Eye (tissue), 1 donor: ENCODE measurements at places on chromosomes 1 and 21.
A peak's percentile ranks its signal among the peaks of the same experiment; 100 is the strongest.

DNA sequence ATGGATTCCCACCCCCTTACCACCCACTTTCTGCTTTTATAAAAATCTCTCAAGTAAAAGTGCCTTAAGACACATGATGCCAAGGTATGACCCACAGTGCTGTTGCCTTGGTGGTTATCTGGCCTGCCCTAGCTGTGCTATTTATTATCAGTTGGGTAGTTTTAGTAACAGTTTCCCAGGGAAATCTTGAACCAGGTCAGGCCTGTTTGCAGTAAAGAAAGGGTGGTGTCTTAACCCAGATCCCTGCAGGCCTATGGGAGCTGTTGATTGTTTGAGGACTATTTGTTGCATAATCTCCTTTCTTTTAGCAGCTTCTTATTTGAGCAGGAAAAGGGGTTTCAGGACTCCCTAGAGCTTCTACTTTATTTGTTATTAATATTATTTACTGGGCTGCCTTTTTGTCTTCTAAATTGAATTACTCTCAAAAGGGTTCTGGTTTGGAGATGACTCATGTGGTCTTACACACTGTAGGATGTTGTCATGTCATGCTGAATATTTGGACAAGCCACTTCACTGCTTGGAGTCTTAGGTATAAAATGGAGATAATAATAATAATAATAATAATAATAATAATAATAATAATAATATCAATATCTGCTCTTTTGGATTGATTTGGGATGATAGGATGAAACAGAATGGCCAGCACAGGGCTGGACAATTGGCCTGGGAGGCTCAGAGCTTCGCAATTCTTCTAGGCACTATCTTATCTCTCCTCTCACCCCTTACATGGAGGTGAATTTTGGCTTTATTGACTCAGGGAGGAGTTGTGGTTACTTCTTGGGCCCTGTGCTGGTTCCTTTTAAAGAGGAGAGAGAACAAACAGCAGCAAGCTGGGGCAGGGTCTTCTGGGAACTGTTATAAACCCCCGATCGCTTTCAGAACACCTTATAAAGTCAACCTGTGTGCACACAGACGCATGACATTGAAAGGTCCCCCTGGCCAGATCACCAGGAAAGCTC lies 252.1 kb downstream of the PRDM2 start:
- no peak for DNase-seq

- peak; percentile 51 for DNase-seq
Measured at GRCh38 chr1:29504196-29504595, 267.9 kb downstream of the PTPRU start.

DNA sequence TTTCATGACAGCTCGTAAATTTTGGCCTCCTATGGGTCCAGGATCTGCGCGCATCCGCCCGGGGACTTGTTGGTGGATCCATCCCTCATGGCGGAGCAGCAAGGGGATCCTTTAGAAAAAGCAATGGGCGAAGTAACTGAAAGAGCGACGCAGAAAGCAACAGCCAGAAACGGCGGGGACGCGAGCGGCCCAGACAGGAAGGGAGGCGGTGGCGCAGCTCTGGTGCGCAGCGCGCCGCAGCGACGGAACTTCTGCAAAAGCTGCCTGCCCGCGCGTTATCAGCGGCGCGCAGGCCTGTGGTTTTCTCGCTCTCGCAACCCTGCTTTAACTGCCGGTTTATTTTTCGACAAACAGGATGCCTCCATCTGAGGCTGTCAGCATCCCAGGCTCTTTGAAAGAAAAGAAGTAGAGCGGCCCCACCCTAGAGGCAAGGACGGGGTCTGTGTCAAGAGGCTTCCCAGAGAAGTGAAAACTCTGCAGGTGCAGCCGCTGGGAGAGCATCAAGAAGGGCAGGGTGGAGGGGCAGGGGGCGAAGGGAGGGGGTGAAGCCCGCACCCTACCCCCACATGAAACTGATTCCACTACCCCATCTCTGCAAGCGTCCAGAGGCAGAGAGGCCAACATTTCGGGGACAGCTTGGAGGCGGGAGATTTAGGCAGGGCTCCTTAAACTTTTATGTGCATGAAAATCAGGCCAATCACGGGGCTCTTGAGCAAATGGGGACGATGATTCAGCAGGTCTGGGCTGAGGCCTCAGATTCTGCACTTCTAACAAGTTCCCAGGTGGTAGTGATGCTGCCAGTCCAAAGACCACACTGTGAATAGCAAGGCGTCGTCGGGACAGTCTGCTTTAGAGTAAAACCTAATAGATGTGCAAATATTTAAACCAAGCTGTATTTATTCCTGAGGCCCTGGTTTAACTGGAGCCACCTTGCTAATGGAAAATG lies 22.2 kb downstream of the RUNX1 start:
- DNase-seq, result peak; percentile 69

DNA sequence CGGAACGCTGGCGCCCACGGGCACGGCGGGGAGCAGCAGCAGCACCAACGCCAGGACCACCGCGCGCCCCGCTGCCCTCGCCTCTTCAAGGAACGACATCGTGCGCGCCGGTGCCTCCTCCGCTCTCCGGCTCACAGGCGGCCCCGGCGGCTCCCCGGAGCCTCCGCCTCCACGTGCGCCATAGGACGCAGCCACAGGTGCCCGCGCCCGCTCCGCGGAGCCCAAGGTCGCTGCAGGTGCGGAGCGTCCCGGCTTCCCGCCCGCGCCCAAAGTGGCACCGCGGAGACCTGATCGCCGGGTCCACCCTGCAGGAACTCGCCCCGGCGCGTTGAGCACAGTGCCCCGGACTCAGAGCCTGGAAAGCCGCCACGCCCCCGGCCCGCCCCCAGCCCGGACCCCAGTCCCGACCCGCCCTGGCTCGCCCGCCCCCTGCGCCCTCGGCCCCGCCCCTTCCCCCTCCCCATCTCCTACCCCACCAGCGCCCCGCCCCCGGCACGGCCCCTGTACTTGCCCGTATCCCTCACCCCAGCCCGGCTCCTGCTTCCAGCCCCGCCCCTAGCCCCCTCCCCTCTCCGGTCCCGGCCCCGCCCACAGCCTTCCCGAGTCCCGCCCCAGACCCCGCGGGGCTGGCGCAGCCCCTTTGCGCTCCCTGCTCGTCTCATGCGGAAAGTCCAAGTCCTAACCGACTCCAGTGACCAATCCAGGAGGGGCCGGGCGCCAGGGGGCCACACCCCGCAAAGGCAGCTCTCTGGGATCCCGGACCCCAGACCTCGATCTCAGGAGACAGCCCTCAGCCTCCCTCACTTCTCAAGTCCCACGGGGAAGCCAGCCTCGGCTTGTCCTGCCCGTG lies at the start of gene MEGF6:
MEGF6 (minus strand) TSS at position 339 of the 850 bp plus-strand sequence; CDS start at position 99, 240 bp downstream.
- DNase-seq, result peak; percentile 93

- DNase-seq, result no peak
Measured at GRCh38 chr1:221085701-221086375, 206.6 kb downstream of the HLX start.

DNA sequence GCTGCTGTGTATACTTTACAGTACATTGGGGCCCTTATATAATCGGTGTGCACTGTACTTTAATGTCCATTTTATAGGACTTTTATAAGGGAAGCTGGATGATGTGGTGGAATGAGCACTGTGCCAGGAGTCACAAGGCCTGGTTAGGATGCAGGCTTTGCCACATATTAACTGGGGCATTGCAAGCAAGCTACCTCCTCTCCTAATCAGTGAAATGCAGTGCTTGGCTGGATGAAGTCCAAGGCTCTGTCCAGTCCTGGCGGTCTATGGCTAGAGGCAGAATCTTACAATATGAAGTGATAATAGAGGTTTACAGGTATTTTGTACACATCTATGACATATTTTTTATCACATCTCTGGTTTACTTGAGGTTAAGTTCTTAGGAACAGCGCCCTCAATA lies 1.7 kb upstream of the PKP1 start:
- no peak for DNase-seq

- DNase-seq, result peak; percentile 45
Measured at GRCh38 chr1:175129182-175129581, 61.5 kb downstream of the TNN start.

- DNase-seq, result no peak
Measured at GRCh38 chr1:70866542-70867264, 180.9 kb downstream of the PTGER3 start.

DNA sequence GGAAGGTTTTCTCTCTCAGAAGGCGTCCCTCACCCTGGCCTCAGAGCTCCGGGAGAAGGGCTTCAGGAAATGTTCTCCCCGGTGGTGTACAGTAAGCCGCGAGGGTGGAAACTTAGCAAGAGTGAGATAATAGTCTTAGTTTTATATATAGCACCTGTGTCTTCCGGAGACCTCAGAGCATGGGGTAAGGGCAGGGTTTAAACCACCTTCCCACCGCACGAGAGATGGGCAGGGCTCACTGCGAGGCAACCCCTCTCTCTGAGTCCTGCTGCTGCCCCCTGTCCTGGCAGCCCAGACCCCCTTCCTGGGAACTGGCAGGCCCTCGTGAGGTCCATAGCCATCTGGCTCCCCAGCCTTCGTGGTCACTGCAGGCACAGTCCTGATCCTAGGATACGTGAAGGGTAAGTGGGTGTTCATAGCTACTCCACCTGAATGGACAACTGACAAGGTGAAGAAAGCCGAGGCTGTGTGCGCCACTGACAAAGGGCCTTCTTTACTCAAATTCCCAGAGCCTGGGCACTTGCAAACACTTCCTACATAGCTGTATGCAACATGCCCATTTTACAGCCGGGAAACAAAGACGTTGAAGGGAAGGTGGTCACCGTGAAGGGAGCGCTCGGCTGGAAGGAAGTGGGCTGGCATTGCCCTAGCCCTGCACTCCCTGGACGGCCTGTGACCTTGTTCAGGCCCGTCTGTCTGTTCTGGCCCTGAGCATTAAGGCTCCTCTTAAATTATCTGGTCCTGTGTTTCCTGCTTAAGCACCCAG lies 26.9 kb downstream of the ITPKB start:
- DNase-seq, result no peak

- no peak for DNase-seq
Measured at GRCh38 chr1:181501612-181502011, 18.3 kb downstream of the CACNA1E start.

DNA sequence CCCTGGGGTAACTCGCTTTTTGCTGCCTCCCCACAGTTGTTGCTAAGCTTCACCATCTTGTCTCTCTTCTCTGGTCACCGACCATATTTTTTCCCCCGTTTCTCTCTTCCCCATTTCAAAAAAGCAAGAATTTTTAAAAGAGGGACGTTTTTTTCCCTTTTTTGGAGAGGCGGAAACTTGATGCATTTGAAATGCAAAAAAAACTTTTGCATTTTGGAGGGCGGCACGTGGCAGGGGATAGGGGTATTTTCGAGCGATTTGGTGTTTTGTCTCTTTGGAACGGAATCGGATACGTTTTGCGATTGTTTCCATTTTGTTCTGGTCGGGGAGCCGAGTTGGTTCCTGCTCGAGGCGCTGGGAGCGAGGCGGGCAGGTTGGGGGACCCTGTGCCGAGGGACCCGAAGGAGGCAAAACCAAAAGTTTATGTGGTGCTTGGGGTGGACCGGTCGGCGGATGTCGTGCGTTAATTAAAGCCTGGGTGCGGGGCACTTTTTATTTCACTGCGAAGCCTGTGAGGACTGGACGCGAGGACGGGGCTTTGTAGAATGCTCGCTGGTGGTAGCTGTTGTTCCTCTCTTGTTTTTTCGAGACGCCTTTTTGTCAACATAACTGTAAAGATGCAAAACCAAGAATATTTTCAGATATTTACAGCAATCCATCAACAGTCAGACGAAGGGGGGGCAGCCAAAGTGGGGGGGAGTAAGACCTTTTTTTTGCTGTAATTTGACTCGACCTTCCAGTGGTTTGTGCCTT lies 884 bp downstream of the H3-3A start:
- peak; percentile 82 for DNase-seq

DNA sequence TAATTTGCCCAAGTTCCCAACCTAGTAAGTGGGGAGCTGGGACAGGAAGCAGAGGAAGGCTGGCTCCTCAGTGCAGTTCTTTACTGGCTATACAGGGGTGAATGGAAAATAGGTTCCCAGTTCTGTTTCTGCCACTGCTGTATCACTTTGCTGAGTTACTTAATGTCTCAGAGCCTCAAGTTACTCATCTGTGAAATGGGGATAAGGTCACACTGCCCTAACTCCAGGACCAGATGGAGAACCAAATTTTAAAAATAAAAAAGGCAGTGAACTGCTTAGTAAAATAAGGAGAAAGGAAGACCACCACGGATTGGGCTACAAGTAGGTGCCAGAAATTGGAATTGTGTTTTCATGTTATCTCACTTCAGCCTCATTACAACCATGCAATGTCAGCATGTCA lies 147.8 kb downstream of the OMA1 start:
- no peak for DNase-seq

GRCh38 chr1:22801761-22802160 lies 91.1 kb downstream of the EPHB2 start:
- peak; percentile 93 for DNase-seq

DNA sequence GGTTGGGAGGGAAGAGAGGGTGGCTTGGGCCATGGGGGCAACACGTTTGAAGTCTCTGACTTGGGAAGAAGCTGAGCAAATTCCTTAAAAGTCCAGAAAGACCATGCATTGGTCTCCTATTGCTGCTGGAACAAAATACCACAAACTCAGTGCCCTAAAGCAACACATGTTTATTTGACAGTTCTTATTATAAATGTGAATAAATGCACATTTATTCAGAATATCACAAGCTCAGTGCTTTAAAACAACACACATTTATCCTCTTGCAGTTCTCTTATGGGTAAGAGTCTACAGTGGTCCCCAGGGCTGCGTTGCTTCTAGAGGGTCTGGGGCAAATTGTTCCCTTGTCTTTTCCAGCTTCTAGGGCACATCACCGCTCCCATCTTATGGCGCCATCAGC lies 10.1 kb upstream of the PRAMEF12 start:
- DNase-seq, result no peak

GRCh38 chr1:7207875-7208646 lies 422.8 kb downstream of the CAMTA1 start:
- DNase-seq, result peak; percentile 81

- no peak for DNase-seq
Measured at GRCh38 chr1:235059221-235059620, 69.4 kb downstream of the TOMM20 start.

DNA sequence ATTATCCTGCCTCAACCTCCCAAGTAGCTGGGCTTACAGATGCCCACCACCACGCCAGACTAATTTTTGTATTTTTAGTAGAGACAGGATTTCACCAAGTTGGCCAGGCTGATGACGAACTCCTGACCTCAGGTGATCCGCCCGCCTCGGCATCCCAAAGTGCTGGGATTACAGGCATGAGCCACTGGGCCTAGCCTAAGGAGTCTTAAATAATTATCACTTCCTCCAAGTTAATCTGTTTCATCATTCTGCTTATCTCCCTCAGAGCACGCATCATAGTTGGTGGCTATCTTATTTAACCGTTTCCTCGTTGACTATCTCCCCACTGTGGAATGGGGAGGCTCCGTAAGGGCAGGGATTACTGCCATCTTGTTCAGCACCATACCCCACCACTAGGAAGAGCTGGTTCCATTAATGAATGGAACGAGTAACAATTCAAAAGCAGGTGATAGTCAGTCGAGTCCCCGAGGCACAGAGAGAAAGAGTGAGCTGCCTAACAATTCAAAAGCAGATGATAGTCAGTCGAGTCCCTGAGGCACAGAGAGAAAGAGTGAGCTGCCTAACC lies 52.7 kb downstream of the GLUL start:
- DNase-seq, result no peak

DNA sequence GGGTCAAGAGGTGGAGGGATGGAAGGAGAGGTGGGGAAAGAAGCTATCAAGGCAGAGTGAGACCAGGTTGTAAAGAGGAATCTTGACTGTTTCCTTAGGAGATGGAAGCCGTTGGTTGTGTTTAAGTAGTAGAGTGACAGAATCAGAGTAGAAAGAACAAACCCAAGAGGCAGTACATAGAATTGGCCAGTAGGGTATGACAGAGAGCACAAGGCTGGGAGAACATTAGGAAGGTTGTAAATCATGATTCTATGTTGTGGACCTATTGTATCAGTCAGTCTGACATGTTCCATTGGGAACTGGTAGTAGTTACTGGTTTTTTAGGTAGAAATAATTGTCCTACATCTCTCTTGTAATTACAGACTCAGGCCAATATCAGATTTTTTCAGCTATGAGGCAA lies 486.9 kb upstream of the USP24 start:
- DNase-seq, result no peak
